ENCODE measurements at places on chromosomes 4 and X. TPM values are rescaled to one million over a fixed set of nuclear protein-coding genes. Genes with fewer than 3 reads are reported as not detected.

The LRRC66 gene
- 0.17 TPM for total RNA-seq

The PDZD11 gene
- total RNA-seq, result 58.0 TPM

The PHOX2B gene
- total RNA-seq, result not detected

The HNRNPD gene
- total RNA-seq, result 40.2 TPM

The CSAG2 gene
- not detected for total RNA-seq

The MGAT4D gene
- not detected for total RNA-seq

The TENM3 gene
- 26.4 TPM for total RNA-seq

The RNF212 gene
- total RNA-seq, result 0.30 TPM

The SUPT20HL2 gene
- not detected for total RNA-seq

The MTNR1A gene
- not detected for total RNA-seq

The CDKL2 gene
- total RNA-seq, result 0.84 TPM

The ATOH1 gene
- total RNA-seq, result not detected

The SERTM2 gene
- not detected for total RNA-seq

The NAA11 gene
- not detected for total RNA-seq

The LDB2 gene
- 3.9 TPM for total RNA-seq

The NOX1 gene
- not detected for total RNA-seq

The KCTD8 gene
- not detected for total RNA-seq

The GATB gene
- 24.4 TPM for total RNA-seq

The PRRG3 gene
- total RNA-seq, result not detected

The NPY1R gene
- not detected for total RNA-seq

The ENOX2 gene
- 5.5 TPM for total RNA-seq

The WAS gene
- 0.17 TPM for total RNA-seq

The COL4A5 gene
- 19.5 TPM for total RNA-seq

The POU3F4 gene
- total RNA-seq, result not detected

The ANXA10 gene
- 0.30 TPM for total RNA-seq

The PLXNA3 gene
- total RNA-seq, result 17.8 TPM

The HSFX1 gene
- total RNA-seq, result not detected

The FAM114A1 gene
- total RNA-seq, result 243 TPM

The RASL11B gene
- 0.59 TPM for total RNA-seq

The PRSS12 gene
- 30.3 TPM for total RNA-seq

The AMOT gene
- 5.0 TPM for total RNA-seq

The POF1B gene
- total RNA-seq, result not detected

The AFF2 gene
- total RNA-seq, result 0.17 TPM

The HELQ gene
- 7.1 TPM for total RNA-seq

The GYPA gene
- total RNA-seq, result not detected

The MTCP1 gene
- total RNA-seq, result 1.5 TPM

The IL21 gene
- total RNA-seq, result not detected
